CD4-positive, alpha-beta T cell treated with Interleukin-12 subunit alpha and Interleukin-12 subunit beta, for 1 hour (primary cell): ENCODE measurements at places on chromosomes 16 and 17.
A peak's percentile ranks its signal among the peaks of the same experiment; 100 is the strongest.

DNA sequence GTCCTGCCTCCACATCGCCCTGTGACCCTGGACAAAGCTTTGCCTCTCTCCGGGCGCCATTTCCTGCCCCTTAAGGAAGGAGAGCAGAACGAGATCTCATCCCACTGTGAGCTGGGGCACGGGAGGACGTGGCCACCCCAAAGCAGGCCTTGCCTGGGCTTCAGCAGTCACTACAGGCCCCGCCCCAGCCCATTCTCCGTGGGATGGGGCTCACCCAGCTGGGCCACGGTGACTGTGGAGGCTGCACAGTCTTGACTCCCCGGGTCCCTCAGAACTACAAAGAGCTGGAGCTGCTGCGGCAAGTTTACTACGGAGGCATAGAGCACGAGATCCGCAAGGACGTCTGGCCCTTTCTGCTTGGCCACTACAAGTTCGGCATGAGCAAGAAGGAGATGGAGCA lies 28.2 kb downstream of the MNT start:
- no peak for DNase-seq

DNA sequence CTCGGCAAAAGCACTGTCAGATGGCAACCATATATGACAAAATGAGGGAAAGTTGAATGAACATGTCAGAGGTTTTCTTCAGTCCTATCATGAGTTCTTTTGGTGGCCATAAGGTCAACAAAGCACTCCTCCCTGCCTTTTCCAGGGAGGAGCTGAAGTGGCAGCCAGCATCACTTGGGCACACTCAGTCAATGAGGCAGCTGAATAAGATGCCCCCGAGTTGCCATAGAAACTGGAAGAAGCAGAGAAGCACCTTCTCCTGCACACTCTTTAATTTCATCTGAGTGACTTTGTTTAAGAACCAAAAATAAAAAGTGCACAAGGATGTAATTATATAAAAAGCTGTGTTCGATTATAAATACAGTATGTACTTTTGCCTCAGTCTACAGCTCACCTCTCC lies 16.0 kb downstream of the KCNJ2 start:
- DNase-seq: no peak

GRCh38 chr17:66829386-66829864 lies 5.5 kb upstream of the CACNG5 start:
- no peak for DNase-seq

GRCh38 chr16:15925631-15926030 lies 23.8 kb upstream of the ABCC1 start:
- DNase-seq: no peak

GRCh38 chr17:5249615-5250014 lies 15.0 kb upstream of the SCIMP start:
- DNase-seq: peak; percentile 82

DNA sequence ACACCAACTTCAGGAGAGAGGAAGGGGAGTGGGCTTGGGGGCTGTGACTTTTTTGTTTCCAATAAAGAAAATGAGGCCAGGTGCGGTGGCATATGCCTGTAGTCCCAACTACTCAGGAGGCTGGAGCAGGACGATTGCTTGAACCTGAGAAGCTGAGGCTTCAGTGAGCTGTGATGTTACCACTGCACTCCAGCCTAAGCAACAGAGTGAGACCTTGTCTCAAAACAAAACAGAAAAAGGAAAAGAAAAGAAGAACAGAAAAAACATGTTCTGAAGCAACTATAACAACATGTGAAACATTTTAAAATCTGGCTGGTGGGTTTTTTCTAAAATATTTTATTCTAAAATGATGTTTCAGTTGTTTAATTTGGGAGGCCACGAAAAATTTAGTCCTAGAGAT lies 554.0 kb upstream of the ZFHX3 start:
- DNase-seq: no peak

- no peak for DNase-seq
Observed at GRCh38 chr16:80176114-80176513, 364.7 kb upstream of the DYNLRB2 start.

DNA sequence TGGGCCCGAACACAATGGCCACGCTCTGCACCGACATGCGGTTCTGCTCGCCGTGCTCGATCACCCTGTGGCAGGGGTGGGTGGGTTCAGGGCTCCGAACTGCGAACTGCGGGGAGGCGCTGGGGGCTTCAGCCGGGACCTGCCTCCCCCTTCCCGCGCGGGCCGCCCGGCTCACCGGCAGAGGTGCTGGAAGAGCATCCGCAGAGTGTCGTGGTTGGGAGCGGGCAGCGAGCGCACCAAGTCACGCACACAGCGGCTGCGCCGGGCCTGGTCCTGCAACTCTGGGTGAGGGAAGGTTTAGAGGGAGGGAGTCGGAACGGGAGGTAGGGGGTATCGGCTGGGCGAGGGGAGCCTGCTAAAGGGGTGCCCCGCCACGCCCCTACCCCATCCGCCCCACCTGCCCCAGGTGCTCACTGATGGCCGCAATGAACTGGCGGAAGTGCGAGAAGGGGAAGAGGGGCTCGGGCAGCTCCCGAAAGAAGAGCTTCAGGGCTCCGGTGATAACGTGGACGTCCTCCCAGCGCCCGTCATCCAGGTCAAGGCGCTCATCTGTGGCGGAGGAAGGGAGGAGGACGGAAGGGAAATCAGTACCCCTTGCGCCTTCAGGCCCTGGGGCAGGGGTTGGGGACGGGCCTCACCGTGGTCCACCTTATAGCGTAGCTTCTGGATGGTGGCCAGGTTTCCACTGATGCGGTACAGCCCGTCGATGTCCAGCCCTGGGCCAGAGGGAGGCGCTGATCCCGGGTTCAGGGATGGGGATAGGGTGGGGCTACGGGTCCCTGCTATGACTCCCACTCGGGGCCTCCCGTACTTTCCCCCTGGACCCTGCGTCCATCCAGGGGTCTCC lies 36.9 kb downstream of the ARHGAP27 start:
- no peak for DNase-seq

- no peak for DNase-seq
Observed at GRCh38 chr16:19860166-19861041, 24.2 kb downstream of the GPRC5B start.

DNA sequence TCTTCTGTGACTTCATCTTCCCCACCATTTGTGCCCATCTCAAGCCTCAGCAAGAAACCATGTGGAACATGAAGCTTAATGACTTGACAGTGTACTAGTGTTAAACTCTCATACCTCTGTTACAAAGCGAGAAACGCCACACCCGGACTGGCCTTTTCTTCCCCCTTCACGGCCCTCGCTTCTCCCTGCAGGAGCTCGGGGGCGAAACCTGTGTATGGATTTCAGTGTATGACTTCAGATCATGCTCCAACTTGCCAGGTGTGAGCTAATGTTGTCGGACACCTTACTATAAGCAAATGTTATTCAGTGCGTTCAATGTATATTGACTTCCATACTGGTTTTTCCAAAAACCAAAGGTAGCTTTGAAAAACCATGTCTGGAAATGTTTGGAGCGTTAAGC lies 20.1 kb upstream of the SLC5A11 start:
- no peak for DNase-seq

DNA sequence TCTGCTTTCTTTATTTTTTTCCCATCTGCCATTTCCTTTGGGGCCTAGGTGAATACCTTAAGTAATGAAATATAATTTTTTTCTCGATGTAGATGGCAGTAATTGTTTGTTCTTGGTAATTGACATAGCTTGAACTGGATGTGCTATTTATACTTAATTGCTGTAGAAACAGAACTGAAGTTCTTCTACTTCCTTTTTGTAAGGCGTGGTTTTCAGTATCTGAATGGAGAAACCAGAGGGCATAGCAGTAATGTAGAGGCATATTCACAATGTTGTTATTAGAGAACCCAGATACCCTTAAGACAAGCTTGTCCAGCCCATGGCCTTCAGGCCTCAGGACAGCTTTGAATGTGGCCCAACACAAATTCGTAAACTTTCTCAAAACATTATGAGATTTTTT lies 16.4 kb downstream of the ATP6V0A1 start:
- DNase-seq: no peak
